ENCODE measurements at places on chromosomes 1 and 21. TPM values are rescaled to one million over a fixed set of nuclear protein-coding genes. Genes with fewer than 3 reads are reported as not detected.

The ZBTB37 gene
- 8.6 TPM for total RNA-seq

DNA sequence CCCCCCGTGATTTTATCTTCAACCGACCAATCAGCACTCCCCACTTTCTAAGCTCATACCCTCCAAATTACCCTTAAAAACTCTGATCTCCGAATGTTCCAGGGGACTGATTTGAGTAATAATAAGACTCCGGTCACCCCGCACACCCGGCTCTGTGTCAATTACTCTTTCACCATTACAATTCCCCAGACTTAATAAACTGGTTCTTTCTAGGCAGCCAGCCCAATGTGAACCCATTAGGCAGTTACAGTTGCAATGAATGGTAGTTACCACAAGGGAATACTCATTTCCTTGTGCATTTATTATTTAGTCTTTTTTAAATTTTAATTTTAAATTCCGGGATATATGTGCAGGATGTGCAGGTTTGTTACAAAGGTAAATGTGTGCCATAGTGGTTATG lies 177.9 kb downstream of the HFM1 start:
- DNase-seq = no peak

GRCh38 chr1:58922302-58923089 lies 138.6 kb upstream of the JUN start:
- peak; percentile 91 for DNase-seq

The ADAMTS1 gene
- 104 TPM for total RNA-seq

- DNase-seq = no peak
Observed at GRCh38 chr1:61285371-61285885, 203.1 kb downstream of the NFIA start.

- peak; percentile 97 for DNase-seq
Observed at GRCh38 chr1:203408486-203409481, 57.9 kb upstream of the FMOD start.

DNA sequence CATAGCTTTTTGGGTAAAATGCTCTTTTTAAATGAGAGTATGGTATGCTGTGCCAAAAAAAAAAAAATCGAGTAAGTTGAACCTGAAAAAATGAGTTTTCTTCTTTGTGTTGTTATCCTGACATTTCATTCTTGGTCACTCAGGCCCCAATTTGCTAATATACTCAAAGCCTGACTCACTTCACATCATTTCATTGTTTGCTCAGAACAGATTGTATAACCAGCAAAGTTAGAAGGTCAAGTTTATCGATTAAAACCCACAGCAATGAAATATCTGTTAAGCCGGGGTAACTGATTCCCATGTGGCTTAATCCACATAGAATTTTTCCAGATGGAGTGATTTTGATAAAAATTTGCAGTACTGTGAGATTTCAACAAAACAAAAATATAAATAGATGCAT lies 363.7 kb downstream of the NEGR1 start:
- DNase-seq = no peak

Measured in sigmoid colon (tissue), 7 donors.